ENCODE measurements at places on chromosomes 1 and 21.
A peak's percentile ranks its signal among the peaks of the same experiment; 100 is the strongest.

DNA sequence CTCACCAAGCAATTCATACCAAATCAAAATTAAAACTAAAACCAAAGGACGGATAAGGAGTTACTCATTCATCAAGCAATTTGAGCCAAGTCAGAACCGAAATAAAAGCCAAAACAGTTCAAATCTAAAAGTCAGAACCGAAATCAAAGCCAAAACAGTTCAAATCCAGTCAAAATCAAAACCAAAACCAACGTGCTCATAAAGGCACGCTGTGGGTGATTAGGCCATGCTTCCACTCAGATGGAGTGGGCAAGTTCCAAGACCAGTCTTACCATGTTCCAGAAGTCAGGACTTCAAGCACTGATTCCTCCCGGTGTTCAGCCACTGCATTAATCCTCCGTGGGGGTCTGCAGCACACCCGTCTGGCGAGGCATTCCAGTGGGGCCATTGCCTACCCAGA, 409.3 kb downstream of the TGFB2 start:
- no peak for DNase-seq

DNA sequence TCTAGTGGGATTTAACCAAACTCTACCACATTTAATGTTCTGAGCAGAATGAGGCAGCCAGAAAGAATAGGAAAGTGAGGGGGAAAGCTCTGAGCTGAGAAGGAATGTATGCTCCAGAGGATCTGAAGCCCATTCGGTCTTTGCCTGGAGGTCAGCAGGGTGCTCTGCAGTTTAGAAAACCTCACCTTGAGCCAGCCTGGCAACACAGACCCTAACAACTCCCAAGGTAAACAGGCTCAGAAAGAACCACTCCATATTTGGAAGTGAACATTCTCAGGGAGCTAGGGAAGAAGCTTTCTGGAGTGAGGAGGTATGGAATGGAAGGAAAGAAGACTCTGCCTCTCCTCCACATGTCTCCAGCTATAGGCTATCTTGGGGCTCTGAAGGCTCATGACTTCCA, 398.8 kb downstream of the SEC16B start:
- DNase-seq, result no peak

- no peak for DNase-seq
Observed at GRCh38 chr1:234271243-234271606, 102.0 kb upstream of the COA6 start.

DNA sequence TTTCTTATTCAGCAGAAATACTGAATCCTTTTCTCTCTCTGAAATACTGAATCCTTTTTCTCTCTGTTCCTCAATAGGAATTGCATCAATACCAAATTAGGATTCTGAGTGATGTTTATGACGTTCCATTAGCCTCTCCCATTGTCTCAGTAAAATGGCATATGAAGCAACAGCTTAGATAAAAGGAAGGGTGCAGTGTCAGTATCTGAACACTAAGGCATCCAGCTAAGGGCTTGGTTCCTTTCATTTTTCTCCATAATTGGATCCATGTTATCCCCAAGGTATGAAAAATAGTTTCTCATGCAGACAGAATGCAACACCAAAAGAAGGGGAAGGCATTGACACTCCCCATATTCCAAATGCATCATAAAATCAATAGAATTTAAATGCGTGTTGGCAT, 61.5 kb upstream of the RAVER2 start:
- no peak for DNase-seq

- no peak for DNase-seq
Observed at GRCh38 chr21:35275776-35276175, 226.7 kb upstream of the RUNX1 start.

GRCh38 chr21:42455754-42456440, 40.1 kb downstream of the RSPH1 start:
- no peak for DNase-seq

DNA sequence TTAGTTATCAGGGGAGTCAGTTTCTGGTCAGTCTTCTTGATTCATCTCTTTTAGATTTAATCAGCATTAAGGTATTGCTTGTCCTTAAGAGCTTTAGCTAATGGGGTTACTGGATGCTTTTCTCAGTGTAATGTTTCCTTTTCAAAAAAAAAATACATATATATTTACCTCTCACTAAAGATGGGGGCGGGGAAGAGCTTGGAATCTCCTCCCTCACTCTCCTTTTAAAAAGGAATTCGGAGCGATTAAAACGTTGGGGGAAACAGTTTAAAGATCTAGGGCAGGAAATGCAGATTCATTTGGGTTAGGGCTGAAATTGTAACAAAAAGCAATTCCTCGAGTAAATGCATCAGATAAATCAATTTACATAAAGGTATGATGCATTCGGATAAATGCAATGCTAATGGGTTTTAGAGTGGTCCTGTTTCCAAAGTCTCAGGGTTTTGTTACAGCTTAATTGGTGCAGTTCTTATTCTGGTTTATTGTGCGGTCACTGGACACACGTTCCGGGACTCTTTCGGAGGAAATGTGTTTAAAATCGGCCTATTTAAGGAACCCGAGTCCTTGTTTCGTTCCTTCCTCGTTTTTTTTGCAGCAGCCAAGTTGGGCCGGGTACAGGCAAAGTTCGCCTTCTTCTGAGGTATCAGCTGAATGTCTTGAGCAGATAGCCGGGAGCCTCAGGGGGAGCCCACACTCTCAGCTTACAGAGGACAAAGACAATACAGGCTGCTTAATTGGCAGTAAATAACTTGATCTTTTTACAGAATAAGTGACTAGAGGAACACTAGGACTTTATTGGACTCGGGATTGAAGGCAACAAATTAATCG, 1.6 kb downstream of the LMO4 start:
- DNase-seq, result no peak

DNA sequence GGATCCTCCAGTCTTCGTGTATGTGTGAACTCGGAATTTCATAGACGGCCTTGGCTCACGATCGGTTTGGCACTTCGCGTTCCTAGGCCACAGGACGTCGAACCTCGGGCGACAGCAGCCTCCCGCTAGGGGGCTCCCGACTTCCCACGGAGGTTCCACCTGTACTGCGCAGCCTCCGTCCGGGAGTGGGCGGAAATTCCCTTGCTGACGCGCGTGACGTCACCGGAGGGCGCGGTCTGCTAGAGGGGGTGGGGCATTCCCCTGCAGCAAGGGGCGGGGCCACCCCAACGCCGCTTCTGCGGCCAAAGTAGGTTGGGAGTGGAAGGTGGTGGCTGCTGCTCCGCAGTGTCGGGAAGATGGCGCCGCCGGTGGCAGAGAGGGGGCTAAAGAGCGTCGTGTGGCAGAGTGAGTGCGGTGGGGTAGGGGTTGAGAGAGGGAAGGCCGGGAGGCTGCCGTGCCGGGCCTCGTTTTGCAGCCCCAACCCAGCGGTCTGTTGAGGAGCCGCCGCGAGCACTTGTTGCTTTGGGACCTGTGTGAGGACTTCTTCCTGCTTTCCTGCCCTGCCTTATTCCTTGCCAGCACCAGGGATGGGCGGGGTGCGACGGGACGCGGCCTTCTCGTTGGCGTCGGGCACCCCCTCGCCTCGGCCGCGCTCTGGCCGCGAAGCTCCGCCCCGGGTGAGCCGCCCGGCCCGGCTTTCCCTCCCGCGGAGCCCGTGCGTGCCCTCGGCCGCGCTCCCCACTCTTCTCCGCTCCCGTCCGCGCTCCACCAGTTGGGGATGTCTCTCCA, at the start of gene STXBP3:
Gene STXBP3, plus strand, starts transcription at position 293 of the 789 bp plus-strand sequence. Its CDS starts 64 bp downstream, at position 357.
- peak; percentile 92 for DNase-seq

GRCh38 chr1:95766036-95766435, 532.0 kb downstream of the RWDD3 start:
- DNase-seq, result no peak

DNA sequence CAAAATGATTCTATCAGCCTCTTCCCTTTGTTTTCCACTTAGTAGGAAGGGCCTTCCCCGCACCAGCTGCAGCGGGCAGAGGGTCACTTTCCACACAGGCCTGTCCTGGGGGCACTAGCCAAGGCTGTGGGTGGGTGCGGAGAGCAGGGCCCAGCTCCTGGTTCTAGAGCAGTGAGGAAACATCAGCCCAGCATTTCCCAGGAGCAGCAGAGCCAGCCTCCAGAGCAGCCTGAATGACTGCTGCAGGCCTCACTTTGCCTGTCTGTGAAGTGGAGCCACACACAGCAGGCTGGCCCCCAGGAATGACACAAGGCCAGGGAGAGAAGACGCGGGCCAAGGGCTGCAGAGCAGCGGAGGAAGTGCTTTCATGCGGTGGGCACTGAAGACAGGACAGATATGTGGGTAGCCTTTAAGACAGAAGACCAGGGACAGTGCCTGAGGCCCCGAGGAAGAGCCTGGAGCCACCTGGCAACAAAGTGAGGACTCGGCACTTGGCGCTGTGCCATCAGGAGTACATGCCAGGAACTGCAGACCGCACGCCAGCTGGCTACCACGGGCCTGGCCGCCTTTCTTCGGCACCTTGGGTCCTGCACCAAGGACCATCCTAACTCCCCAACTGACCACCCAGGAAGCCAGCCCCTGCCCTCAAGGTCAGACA, 42.0 kb downstream of the ACOT7 start:
- no peak for DNase-seq

GRCh38 chr1:16971341-16972188, 8.9 kb downstream of the MFAP2 start:
- DNase-seq, result no peak

DNA sequence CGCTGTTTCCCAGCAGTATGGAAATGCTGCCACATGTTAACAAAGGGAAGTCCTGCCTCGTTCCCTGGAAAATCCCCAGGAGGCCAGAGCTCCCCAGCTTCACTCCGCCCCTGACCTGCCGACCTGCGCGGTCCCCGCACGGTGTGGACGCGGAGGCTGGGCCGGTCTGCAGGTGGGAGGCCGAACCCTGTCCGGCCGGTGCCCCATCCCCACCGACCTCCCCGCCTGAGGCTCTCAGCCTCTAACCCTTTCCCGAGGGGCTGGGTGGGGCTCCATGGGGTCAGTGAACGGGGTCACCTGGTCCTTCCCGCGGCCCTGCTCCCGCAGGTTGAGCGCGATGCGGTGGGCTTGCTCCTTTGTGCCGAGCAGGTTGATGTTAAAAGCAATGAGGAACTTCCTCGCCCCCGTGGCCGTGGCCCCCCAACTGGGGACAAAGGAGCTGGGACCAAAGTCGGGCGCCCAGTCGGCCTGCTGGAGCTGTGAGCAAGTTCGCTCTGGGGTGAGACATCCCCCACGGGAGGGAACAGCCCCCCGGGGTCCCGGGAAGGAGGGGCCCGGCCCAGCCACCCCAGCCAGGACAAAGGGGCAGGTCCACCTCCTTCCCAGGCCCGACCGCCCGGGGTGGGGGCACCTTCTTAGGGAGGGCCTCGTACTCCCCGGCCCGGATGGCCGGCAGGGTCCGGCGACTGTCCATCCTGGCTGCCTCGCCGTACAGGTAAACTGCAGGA, 4.0 kb downstream of the FTCD start:
- DNase-seq, result no peak

DNA sequence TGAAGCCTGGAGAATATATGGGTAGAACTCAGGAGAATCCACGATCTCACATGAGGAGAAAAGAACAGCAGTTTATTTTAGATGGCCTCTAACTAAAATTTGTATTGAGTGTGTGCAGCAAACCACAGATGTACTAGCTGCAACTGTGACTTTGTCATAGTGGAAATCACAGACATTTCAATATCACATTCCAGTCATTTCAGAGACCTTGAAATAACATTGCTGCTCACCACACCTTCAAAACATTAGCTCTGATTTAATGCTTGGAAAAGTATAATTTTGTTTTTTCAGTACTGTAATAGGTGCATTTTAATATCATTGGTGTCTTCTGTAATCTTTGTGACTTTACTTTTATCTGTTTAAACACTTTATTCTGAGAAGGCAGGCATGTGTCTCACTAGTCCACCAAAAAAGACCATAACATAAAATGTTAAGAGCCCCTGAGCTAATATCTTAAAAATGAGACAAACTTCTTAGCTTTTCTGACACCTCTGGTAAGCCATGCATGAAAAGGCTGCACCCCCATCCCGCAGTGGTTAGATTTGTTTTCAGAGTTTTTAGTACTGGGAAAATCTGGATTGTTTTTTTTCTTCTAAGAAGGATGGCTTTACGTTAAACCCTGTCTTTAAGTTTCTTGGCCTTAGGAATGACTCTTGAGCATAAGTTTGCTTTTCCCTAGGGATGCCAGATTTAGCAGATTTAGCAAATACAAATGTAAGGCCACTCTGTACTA, 30.1 kb downstream of the KCNJ15 start:
- no peak for DNase-seq

DNA sequence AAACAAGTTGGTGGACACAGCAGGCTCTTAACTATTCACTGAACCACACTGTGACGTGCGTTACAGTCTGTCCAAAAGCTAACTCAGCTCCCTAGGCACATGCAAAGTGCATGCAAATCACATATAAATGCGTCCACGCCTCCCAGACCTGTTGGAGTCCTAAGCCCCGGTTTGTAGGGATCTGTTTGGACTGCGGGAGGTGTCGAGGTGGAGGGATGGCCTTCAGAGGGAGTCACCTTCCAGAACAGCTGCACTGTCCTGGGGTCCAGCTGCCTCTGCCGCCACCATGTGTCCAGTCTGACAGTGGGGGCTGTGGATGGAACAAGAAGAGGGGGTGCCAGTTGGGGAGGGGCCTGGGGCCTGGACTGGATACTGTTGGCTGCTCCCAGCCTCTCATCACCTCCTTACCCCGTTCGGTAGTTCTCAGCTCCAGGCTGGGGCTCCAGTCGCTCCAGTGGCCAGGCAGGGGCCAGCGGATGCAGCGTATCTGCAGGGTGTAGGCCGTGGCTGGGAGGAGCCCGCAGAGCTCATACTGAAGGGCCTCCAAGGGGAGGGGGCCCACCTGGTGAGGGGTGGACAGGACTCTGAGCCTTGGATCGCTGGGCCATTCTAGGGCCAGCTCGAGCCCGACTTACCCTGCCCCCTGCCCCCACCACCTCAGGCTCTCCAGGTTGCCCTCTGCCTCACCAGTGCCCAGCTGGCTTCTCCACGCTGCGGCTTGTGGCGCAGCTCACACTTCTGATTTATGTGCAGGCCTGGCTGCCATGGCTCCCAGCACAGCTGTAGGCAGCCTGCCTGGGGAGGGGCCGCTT, 7.9 kb upstream of the MRPS15 start:
- no peak for DNase-seq

DNA sequence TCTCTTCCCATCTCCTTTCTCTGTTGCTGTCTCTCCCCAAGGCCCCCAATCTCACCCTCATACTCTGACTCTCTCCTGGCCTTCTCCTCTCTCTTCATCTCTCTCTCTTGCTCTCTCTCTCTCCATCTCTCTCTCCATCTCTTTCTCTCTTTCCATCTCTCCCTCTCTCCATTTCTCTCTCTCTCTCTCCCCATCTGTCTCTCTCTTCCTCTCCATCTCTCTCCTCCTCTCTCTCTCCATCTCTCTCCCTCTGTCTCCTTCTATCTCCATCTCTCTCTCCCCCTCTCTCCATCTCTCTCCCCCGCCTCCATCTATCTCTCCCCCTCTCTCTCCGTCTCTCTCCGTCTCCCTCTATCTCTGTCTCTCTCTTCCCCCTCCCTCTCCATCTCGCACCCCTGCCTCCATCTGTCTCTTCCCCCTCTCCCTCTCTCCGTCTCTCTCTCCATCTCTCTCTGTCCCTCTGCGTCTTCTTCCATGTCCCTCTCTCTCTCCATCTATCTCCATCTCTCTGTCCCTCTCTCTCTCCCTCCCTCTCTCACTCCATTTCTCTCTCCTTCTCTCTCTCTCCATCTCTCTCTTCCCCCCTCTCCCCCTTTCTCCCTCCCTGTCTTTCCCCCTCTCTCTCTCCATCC, 16.0 kb upstream of the EPHA8 start:
- no peak for DNase-seq

GRCh38 chr1:174167265-174167803, 8.0 kb downstream of the RABGAP1L start:
- DNase-seq, result no peak
